ENCODE measurements at places on chromosomes 3 and 15. TPM values are rescaled to one million over a fixed set of nuclear protein-coding genes. Genes with fewer than 3 reads are reported as not detected.

The DNAJA4 gene
- 16.8 TPM for total RNA-seq

The DZIP1L gene
- 38.7 TPM for total RNA-seq

DNA sequence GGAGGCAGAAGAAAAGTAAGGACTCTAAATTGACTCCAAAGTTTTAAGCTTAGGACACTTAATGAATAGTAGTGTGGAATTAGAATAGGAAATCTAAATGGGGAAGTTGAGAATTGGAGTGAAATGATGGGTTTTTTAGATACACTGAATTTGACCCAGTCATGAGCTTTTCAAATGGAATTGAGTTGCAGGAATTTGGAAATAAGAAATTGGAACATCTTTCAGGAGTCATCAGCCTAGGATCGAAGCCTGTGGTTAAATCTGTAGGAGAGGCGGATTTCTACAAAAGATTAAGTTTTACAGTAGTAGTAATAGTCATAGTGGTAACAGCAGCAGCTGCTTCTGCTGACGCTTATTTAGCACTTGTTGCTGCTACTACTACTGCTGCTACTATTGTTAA, 129.0 kb upstream of the LRRFIP2 start:
- H3K27ac ChIP-seq, result no peak overlapping the region
- H3K27me3 ChIP-seq, result no peaks in the 10 kb centered on the region
- H3K4me3 ChIP-seq, result no peak overlapping the region
- no peaks in the 10 kb centered on the region for H3K4me1 ChIP-seq
- no peak for DNase-seq

The CD200R1L gene
- not detected for total RNA-seq

DNA sequence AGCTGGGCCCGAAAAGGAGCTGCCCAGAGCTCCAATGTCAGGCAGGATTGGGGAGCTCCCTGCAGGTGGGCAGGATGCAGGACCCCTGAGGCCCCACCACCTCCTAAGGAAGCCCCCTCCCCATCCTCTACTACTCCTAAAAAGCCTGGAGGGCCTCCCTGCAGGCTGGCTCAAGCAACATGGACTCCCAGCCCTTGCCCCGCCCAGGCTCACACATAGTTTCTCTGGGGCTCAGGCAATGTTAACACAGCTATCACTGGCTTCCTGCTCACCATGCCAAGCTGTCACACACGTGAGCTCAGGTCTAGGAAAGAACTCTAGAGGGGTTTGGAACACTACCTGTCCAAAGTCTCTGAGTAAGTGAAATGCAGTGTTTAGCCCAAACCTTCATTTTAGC, 65.4 kb upstream of the ZNF148 start:
- no peak for DNase-seq
- no peaks in the 10 kb centered on the region for H3K4me1 ChIP-seq
- H3K27me3 ChIP-seq, result no peaks in the 10 kb centered on the region
- no peak overlapping the region for H3K4me3 ChIP-seq

DNA sequence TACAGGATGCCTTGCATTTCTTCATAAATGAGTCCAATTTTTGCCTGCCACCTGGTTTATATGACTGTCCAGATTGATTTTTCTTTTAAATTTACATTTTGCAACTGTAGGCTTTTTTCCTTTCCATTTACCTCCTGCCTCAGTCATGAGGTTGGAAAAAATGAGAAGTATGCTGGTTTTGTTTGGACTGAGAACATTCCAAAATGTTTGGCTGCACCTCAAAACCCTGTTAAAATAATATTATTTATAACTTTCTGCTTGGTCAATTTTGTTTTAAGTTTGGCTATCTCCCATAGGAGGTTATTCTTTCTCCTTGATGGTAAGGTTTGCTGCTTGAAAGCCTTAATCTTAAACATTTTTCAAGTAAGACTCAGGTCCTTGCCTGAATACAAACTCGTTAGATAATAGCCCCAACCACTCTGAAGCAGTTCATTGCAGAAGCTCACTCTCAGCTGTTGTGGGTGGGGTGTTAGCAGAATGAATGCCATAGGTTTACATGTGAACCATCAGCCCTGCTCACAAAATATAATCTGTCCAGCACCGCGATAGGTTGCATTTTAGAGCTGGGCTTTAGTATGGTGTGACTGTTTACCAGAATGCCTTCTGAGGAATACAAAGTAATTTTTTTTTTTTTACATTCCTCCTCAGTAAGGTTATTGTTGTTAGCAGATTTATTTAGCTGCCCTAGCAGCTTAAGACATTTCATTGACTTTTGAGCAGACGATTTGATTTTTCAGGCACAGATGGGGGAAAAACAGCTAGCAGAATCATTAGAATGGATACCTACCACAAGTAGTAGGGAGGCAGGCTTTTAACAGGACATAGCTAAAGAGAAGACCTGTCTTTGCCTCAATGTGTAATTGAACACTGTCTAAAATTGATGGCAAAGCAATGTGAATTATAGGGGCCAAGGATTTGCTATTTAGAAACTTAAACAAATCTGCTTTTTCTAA, 630.8 kb upstream of the KCNMB2 start:
- peak overlapping the region; percentile 45 for H3K27ac ChIP-seq
- no peaks in the 10 kb centered on the region for H3K36me3 ChIP-seq
- H3K4me3 ChIP-seq, result no peak overlapping the region
- no peaks in the 10 kb centered on the region for H3K27me3 ChIP-seq
- no peak for DNase-seq
- peaks cover 8% of the 10 kb centered on the region for H3K4me1 ChIP-seq

The HES1 gene
- total RNA-seq, result 50.9 TPM

- no peak for DNase-seq
- peaks cover 44% of the 10 kb centered on the region for H3K27me3 ChIP-seq
- no peaks in the 10 kb centered on the region for H3K4me1 ChIP-seq
- H3K36me3 ChIP-seq, result no peaks in the 10 kb centered on the region
- H3K4me3 ChIP-seq, result no peak overlapping the region
Observed at GRCh38 chr3:158097593-158098308, 8.5 kb downstream of the SHOX2 start.

DNA sequence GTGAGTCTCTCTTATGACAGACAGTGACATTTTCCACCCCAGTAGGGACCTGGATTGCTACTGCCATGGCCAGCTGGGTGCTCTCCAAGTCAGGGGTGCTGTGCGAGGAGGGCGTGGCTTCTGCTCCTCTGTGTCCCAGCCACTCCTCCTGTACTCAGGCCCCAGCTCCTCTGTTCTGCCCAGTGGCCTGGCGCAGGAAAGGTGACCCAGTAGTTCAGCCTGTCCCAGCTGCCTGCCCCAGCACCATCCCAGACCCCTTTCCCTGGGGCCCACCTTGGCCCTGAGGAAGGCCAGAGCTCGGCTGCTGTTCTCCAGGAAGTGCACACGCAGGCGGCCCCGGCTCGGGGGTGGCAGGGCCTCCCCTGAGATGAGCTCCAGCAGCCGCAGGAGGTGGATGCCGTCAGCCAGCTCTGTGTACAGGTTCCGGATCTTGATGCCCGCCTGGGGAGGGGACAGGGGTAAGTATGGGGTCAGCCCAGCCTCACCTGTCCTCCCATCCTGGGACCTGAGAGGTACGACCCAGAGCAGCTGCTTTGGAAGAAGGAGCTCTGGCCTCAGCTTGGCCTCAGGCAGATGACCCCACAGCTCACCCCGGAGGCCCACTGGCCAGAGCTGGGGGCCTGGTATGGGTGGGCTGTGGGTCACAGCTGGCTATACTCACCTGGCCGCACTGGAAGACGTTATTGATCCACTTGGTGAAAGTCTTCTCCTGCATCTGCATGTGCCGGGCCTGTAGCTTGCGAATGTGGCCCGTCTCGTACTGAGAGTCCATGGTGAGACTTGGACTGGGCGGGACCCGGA, 1.0 kb downstream of the SPTBN5 start:
- no peaks in the 10 kb centered on the region for H3K4me1 ChIP-seq
- no peak for DNase-seq
- no peaks in the 10 kb centered on the region for H3K36me3 ChIP-seq

GRCh38 chr3:134087060-134087974, 57.6 kb upstream of the SLCO2A1 start:
- H3K4me1 ChIP-seq, result no peaks in the 10 kb centered on the region
- H3K4me3 ChIP-seq, result no peak overlapping the region
- no peak overlapping the region for H3K27ac ChIP-seq
- no peak for DNase-seq

DNA sequence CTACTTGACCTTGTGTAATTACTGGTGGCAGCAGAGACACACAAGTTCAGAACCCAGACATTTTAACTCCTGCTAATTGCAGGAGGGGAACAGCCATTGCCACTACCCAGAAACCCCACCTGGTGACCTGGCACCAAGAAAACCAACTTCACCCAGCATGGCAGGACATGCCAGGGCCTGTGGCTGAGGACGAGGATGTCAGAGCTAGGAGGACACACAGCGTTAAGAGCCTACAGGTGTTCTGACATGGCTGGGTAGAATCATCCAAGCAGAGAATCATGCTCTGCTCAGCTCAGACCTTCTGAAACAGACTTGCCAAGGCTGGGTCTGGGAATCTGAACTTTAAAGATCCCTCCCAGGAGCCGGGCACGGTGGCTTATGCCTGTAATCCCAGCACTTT, 11.7 kb upstream of the SPATA12 start:
- no peak for DNase-seq
- H3K36me3 ChIP-seq, result no peaks in the 10 kb centered on the region
- no peak overlapping the region for H3K27ac ChIP-seq
- no peaks in the 10 kb centered on the region for H3K27me3 ChIP-seq
- no peak overlapping the region for H3K4me3 ChIP-seq

DNA sequence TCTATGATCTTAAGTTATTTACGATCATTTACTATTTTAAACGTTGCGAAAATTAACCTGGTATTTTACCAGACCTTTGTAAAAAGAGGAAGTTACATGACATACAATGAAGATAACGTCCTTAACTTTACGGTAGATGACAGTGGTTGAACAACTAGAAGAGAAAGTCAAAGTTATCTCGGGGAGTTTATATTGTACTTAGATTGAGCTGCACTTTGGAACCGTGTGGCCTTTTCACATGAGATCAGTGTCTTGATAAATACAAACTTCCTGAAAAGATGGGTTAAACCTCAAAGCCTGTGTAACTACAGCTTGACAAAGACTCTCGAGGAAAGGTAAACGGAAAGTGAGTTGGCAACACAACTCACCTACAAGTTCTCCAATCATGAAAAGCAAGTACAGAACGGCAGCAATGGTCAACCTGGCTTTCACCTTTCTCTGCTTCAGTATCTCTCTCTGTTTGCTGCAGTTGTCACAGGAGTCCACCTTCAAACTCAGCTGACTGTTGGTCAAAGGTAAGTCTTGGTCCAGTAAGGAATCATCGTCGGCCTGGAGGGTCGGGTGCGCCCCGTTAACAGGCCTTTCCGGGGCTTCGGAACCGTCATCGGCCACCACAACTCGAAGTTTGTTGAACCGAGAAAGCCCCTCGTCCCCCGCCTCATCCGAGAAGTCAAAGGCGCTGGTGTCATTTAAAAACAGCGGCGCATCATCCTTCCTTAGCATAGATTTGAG, 793 bp downstream of the SLC30A4 start:
- no peak for DNase-seq
- peaks cover 3% of the 10 kb centered on the region for H3K4me1 ChIP-seq
- H3K27ac ChIP-seq, result peak overlapping the region; percentile 94
- no peaks in the 10 kb centered on the region for H3K36me3 ChIP-seq
- H3K4me3 ChIP-seq, result peak overlapping the region; percentile 60

The SUCNR1 gene
- 0.59 TPM for total RNA-seq

GRCh38 chr15:81008312-81008711, 7.6 kb downstream of the TLNRD1 start:
- peaks cover 3% of the 10 kb centered on the region for H3K4me1 ChIP-seq
- no peak for DNase-seq
- H3K36me3 ChIP-seq, result no peaks in the 10 kb centered on the region
- H3K27me3 ChIP-seq, result no peaks in the 10 kb centered on the region

DNA sequence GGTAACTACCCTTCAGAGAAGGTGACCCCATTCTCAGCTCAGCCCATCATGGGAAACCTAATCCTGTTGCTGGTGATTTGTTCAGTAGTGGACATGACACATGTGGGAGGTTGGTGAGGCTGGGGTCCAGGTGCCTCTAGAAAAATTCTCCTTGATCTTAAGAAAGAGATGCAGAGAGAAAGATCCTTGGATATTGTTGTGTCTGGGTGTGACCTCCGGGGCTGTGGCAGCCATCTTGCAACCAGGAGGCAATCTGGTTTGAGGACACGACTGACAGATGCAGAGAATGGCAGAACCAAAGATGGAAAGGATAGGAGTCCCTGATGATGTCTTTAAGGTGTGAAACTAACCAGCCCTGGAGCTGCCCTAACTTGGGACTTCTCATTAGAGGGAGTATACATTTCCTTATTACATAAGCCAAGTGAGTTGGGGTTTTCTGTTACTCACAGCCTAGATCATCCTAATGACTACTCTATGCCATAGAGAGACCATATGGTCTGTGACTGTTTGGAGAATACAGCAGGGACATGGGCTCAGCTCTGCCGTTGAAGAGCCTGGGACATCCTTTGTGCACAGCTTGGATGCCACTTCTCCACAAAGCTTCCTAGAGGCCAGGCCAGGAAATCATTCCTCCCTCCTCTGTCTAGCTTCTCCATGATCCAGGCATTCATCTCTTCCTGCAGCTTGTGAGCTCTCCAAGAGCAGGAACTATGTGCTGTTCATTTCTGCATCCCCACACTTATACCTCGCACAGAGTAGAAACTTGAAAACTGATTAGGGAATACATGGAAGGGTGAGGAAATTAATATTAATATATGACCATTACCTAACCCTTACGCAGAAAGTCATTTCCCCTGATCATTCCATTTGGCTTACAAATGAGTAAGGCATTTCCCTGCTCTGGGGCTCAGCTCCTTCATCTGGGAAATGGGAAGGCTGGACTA, 45.9 kb downstream of the HRH1 start:
- no peak overlapping the region for H3K4me3 ChIP-seq
- peak overlapping the region; percentile 21 for H3K27ac ChIP-seq

DNA sequence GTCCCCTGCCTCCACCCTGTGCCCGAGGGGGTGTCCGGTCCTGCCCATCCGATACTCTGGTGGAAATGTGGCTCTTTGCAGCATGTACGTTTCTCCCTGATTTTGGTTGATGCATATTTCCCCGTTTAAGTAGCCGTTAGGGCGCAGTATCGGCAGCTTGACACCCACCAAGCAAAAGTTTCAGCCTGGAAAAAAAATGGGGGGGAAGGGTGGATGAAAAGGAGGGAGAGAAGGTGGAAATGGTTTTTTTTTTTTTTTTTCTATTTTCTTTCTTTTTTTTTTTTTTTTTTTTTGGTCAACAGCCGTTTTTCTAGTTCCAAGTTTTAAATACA, 1.3 kb downstream of the RAP2B start:
- no peak for DNase-seq
- H3K36me3 ChIP-seq, result no peaks in the 10 kb centered on the region
- no peaks in the 10 kb centered on the region for H3K4me1 ChIP-seq
- H3K27ac ChIP-seq, result peak overlapping the region; percentile 92

All from uterus (tissue), 4 donors.